ENCODE measurements at places on chromosomes 7 and 10. TPM values are rescaled to one million over a fixed set of nuclear protein-coding genes. Genes with fewer than 3 reads are reported as not detected.

NEUROD6 gene
- total RNA-seq = 9.2 TPM

FAM221A gene
- total RNA-seq = 21.5 TPM

TMEM176B gene
- total RNA-seq = 29.7 TPM

OGDHL gene
- total RNA-seq = 81.9 TPM

TES gene
- total RNA-seq = 4.4 TPM

VPS37D gene
- 12.7 TPM for total RNA-seq

ZNF777 gene
- 13.0 TPM for total RNA-seq

SLC18A2 gene
- not detected for total RNA-seq

OR9A2 gene
- total RNA-seq = 1.1 TPM
